ENCODE measurements at places on chromosomes 2 and 18.
A peak's percentile ranks its signal among the peaks of the same experiment; 100 is the strongest.

DNA sequence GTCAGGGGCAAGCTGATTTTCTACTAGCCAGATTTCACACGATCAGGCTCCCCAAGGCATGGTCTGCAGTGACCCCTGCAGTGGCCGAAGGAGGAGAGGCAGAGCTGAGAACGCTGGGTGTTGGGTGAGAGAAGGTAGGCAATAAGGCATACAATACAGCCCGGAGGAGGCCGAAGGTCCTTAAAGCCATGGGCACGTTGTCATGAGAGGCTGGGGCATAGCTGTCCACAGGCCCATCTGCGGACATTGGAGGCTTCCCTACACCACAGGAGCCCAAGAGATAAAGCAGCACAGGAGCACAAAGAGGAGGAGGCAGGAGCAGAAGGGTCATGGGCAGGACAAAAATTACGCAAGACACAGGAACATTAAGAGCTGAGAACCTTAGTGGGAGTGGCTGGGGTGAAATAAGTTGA, 16.7 kb upstream of the BZW1 start:
- no peak for DNase-seq

DNA sequence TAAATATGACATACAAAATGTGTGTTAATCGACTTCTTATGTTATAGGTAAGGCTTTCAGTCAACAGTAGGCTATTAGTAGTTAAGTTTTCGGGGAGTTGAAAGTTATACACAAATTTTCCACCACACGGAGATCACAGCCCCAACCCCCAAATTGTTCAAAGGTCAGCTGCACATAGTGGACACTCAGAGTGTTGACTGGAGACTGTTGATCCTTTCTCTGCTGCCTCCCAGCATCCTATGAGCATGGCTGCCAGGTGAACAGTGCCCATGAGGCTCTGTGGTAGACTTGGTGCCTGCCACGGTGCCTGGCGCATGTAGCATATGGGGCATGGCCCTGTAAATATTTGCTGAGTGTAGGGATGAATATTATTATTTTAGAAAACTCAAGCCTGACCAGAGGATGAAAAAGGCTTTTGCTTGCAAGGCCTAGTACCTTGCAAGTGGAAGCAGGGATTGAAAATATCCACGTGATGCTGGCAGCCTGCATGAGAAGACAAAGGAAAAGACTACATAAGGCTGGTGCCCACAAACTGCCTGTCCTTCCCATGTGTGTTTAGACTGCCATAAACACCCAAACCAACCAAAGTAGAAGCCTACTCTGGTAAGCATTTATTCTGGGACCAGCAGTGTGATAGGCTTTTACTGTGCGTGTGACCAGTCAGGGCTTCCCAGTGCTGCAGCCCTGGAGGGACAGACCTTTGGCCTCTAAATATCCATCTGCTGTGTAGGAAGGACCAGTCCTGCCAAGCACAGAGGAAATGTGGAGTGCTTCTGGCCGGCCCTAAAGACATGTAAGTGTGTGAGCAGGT, 226.1 kb downstream of the LDLRAD4 start:
- DNase-seq: no peak

GRCh38 chr18:56273541-56274219, 364.7 kb downstream of the TXNL1 start:
- no peak for DNase-seq

- DNase-seq: no peak
These were observed 850.4 kb downstream of the GALR1 start for GRCh38 chr18:78099979-78100588.

- DNase-seq: no peak
These were observed 102.6 kb upstream of the GLI2 start for GRCh38 chr2:120632796-120633646.

DNA sequence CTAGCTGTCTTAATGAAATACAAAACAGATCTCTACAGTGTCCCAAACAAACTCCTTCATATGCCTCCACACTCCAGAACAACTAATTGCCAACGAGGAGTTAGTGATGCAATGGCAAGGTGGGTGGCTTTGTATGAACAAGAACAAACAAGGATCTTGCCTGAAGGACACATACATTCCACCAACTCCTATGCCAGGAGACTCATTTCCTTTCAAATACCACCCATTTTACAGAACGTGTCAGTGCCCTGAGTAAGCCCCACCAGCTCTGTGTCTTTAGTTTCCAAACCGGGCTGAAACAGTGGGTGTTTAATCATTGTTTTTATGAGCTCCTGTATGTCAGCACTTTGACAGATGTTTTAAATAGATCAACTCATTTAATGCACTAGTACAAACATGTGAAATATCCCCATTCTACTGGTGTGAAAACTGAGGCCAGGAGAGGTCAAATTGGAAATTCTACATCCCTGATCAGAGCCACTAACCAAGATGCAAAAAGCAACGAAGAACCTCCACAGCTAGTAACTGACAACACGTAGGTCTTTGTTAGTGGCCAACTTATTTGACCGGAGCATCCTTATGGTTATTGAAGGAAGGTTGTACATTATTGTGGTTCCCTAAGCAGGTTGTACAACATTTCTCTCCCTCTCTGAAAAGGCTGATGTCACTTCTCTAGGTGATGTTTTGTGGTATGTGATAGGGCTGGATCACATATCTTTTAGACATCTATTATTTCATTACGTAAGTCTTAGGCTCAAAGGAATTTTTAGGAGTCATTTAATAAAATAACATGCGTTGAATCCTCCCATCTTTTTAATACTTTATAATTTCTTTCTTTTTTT, 534.9 kb upstream of the TNP1 start:
- DNase-seq: no peak

DNA sequence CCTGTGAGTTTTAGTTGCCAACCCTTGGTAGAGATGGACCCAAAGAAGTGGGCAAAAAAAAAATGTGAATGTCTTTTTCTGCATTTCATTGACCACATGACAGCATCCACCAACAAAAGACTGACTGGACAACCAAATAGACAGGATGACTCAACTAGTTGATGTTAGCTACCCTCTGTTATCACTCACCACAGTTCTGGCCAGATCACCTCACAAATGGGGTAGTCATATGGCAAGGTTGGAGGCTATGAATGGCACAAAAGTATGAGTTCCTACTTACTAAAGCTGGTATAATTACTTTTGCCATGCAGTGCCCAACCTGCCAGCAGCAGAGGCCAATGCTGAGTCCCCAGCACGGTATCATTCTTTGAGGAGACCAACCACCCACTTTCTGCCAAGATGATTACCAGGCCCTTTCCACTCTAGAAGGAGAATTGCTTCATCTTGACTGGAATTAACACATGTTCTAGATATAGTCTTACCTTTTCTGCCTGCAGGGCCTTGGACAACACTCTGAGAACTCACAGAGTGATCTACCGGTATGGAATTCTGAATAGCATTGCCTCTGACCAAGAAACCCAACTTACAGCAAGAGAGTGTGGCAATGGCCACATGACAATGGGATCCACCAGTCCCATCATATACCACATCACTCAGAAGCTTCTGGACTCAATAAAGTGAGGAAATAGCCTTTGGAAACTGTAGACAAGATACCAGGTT, 20.1 kb upstream of the TCF7L1 start:
- DNase-seq: no peak

- no peak for DNase-seq
These were observed 67.3 kb downstream of the NDUFA10 start for GRCh38 chr2:239957681-239958472.

- no peak for DNase-seq
These were observed 47.3 kb downstream of the RBKS start for GRCh38 chr2:27842894-27843293.

DNA sequence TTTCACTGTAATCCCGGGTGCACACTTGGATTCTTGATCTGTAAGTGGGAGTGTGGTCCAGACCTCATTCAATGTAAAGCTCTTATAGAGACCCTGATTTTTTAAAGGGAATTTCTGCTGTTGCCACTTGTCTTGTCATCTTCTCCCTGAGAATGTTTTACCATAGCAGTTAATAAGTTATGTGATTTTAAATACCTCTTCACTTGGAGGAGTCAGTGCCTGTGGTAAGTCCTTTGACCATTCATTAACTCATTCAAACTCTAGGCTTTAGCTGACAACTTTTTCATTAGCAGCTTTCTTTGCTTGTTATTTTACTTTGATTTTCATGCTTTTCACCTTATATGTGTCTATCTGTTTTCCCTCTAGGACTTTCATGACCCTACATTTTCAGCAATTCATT, 51.3 kb downstream of the FMNL2 start:
- DNase-seq: no peak

DNA sequence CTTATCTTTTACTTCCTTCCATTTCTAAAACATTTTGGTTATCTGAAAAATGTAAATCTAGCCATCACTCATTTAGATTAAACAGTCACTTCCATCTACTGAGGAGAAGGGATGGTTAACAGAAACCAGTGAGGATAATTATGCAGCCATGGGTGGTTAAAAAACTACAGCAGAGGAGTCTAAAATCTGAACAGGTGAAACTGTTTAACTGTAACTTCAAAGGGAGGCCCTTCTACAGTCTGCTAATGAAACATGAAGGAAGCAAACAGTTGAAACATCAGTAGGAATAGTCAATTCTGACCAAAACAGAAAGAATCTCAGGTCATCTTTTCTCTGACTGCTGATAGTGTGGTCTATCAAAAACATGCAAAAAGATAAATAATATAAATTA, 71.0 kb downstream of the DTNB start:
- DNase-seq: no peak

DNA sequence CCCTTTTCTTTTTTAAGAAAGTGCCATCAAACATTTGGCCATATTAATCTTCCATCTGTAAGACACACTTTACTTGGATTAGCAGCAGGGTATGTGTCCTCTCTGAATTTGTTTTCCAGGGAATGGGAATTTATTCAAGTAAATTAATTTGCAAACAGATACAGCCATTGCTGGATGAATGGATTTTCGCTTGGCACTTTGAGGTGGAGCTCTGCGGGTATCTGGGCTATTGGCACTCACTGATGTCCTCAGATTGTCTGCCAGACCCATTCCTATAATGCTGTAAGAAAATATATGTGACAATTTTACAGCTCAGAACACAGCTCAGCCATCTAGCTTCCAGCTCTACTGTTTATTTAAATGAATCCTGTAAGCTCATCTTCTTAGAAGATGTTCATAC, 201.2 kb upstream of the CDH20 start:
- no peak for DNase-seq

DNA sequence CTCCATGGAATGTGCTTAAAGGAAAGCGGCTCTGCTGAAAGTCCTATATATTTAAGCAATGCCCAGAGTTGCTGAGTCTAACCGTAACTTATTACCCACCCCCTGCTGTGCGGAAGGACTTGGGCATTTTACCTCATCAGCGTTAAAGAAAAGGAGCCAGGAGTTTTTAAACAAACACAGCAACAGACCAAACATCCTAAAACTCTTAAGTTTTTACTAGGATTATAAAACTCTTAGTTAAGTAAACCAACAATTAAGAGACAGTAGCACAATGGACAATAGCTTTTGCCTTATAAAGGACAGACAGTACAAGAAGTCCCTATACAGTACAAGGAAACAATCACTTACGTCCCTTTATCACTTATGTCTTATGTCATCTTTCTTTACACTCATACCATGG, 90.2 kb downstream of the ZNF521 start:
- DNase-seq: no peak

- no peak for DNase-seq
These were observed 54.6 kb upstream of the COBLL1 start for GRCh38 chr2:164896226-164896625.

- no peak for DNase-seq
These were observed 97.1 kb upstream of the MAP4K3 start for GRCh38 chr2:39534095-39534711.

GRCh38 chr2:151357359-151357758, at the start of gene TNFAIP6:
TNFAIP6 (plus strand) TSS chr2:151357592; CDS start chr2:151357667, 75 bp downstream.
- peak; percentile 96 for DNase-seq

DNA sequence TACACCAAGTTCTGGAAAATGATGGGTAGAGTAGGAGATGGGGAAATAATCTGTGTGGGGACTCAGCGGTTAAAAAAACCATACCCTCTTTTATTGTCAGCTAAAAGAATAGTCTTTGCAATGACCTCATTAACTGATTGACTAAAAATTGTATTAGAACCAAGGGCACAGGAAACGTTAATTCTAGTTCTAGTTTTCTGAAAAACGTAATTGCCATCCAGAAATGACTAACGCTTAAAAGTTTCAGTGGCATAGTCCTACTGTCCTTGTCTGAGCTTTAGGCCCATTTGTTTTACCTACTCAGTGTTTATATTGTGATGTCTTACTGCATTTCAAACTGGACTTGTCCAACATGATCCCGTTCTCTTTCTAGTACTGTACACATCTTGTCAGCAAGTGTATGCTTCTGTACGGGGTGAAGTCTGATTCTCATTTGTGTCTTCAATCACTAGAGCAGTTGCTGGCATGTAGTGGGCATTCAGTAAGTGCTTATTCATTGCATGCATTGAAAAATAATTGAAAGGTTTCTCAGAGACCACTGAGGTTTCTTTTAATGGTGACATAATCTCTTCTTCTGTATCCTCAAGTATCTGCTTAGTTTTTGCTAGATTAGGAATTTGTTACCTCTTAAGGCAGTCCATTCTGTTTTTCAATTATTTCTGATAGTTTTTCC, 81.5 kb downstream of the ZNF407 start:
- DNase-seq: no peak

DNA sequence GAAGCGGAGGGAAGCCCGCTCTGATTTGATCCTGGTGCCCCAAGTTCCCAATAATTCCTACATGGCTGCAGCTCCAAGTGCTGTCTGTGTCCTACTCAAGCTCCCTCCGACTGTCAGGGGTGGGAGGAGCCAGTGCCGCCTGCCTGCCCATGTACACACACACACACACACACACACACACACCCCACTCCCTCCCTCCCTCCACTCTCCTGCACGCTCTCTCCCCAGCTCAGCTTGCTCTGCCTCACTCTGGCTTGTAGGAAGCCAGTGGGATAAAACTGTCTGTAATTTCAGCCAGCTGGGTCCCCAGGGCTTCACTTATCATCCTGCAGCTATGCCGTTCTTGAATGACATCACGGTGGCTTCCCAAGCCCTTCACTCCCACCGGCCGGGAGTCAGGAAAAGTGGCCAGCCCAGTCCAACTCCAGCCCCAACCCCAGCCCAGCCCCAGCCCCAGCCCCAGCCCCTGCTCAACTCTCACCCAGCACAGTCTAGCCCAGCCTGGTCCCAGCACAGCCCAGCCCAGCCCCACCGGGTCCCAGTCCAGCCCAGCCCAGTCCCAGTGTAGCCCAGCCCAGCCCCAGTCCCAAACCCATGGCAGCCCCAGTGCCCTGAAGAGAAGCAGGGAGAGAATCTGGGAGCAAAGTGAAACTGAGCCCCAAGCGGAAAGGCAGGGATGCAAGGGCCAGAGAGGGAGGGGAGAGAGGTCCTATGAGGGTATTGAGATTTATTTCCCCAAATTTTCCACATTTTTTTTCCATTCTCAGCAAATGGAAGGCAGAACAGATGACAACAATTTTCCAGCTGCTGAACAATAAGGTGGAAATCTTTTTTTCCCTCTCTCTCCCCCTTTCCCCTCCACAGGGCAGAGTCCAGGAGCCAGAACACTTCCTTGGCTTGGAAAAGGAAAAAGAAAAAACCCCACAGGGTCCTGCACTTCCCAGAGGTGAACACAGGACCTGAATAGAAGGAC, 144.0 kb downstream of the TNS1 start:
- DNase-seq: peak; percentile 98

DNA sequence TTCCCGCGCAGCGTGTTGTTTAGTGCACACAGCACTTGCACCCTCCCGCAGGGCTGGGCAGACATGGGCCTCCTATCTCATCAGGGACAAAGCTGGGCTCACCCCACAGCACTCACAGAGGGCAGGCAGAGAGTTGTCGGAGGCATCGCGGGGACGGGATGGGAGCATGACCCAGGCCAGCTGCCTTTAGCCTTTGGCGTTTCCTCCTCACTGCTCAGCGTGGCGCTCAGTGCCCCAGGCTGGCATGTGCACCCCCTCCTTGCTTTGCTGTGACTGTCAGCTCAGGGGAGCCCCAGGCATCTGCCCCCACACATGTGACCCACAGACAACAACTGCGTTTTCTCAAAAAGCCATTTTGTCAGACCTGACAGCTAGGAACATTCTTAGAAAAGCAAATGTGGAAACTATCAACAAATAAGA, 101.1 kb downstream of the RNF144A start:
- DNase-seq: no peak
